ENCODE measurements at places on chromosomes 5 and 9.

- DNase-seq = no peak
Observed at GRCh38 chr9:14585730-14586473, 107.3 kb downstream of the ZDHHC21 start.

GRCh38 chr5:112374818-112375217, 44.3 kb downstream of the EPB41L4A start:
- DNase-seq = no peak

- DNase-seq = no peak
Observed at GRCh38 chr9:112175796-112176315, 759 bp upstream of the SUSD1 start.

DNA sequence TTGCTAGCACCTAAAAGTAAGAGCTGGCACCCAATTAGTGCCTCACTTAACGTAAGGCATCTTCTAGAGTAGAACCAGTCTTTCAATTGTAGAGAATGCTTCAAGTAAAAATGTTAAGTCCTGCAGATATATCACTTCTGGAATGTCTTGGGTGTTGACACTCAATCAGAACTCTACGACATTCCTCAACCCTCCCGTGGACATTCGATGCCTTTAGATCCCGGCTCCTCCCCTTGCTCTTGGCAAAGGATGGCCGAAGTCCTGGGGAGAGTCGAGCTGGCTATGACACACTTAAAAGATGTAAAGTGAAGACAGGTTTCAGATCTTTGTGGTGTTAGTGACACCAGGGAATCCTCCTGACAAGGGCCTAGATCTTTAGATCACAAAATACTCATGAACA, 87.5 kb upstream of the ERCC6L2 start:
- no peak for DNase-seq

GRCh38 chr5:152824316-152824715, 419.2 kb upstream of the NMUR2 start:
- no peak for DNase-seq

All from upper lobe of left lung (tissue), 6 donors.